Cortex of kidney (tissue), 1 donor: ENCODE measurements at places on chromosomes 5 and 9.

GRCh38 chr9:95425910-95426551 is 90.7 kb downstream of the PTCH1 start:
- DNase-seq: no peak

GRCh38 chr5:111958851-111959250 is 201.9 kb upstream of the NREP start:
- no peak for DNase-seq

DNA sequence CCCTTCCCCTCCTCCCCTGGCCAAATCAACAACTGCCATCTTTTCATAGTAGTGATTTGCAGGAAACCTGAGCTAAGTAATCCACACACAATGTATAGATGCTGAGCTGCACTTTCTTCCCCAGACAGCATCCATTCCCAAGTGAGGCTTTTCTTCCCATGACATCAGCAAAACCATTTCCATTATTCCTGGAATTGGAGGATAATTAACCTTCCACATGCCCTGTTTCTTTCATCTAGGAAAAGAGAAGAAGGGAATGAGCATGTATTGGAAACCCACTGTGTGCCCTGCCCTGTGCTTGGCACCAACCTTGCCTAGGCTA is 268.0 kb downstream of the ZSWIM6 start:
- no peak for DNase-seq

- DNase-seq: no peak
Measured at GRCh38 chr5:86971034-86971571, 296.6 kb upstream of the RASA1 start.

GRCh38 chr5:26482076-26482809 is 556.1 kb downstream of the CDH9 start:
- no peak for DNase-seq

DNA sequence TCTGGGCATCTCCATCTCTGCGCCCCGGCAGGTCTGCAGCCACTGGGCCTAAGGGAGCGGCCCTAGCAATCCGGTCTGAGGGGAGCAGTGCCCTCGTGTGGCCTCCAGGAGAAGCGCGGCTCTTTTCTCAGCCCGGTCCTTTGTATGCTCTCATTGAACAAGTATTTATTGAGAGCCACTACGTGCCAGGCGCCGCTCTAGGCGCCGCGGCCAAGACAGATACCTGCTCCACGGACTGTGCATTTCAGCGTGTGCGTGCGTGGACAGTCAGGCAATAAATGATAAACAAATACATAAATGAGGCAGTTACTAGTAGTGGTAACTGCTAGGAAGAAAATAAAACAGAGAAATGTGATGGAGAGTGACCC is 2.3 kb upstream of the SLC4A9 start:
- no peak for DNase-seq
